Sigmoid colon (tissue), 7 donors: ENCODE measurements at places on chromosomes 11 and 22. TPM values are rescaled to one million over a fixed set of nuclear protein-coding genes. Genes with fewer than 3 reads are reported as not detected.

- DNase-seq, result no peak
Observed at GRCh38 chr22:19050117-19050516, 72.1 kb downstream of the DGCR2 start.

DNA sequence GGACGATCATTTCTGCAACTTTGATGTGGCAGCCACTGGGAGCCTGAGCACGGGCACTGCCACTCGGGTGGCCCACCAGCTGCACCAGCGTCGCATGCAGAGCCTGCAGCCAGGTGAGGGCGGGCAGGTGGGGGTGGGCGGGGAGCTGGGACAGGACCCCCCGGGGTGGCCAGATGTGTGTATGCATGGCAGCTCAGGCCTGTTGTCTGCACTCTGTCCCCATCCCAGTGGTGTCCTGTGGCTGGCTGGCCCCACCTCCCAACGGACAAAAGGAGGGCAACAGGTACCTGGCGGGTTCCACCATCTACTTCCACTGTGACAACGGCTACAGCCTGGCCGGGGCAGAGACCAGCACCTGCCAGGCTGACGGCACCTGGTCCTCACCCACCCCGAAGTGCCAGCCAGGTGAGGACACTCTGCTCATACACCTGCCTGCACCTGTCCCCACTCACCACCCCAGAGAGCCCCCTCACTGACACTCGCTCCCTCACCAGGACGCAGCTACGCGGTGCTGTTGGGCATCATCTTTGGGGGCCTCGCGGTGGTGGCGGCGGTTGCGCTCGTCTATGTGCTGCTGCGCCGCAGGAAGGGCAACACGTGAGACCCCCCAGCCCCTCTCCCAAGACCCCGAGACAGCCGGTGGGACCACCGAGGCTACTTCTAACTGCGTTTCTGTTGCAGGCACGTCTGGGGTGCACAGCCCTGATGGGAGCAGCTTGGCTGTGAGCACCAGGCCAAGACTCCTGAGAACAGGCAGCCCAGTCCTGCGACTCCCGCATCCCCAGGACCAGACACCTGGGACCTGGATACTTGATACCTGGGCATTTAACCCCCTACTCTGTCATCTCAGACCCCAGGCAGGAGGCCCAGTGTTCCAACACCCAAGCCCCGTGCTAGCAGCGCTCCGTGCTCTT, 6.7 kb downstream of the SUSD2 start:
- DNase-seq, result peak; percentile 59

GRCh38 chr22:47548953-47549740, 786.7 kb downstream of the TBC1D22A start:
- DNase-seq, result no peak

GRCh38 chr11:100612766-100613165, 74.3 kb upstream of the ARHGAP42 start:
- DNase-seq, result no peak

- DNase-seq, result no peak
Observed at GRCh38 chr11:119178166-119178680, 7.1 kb upstream of the NHERF4 start.

DNA sequence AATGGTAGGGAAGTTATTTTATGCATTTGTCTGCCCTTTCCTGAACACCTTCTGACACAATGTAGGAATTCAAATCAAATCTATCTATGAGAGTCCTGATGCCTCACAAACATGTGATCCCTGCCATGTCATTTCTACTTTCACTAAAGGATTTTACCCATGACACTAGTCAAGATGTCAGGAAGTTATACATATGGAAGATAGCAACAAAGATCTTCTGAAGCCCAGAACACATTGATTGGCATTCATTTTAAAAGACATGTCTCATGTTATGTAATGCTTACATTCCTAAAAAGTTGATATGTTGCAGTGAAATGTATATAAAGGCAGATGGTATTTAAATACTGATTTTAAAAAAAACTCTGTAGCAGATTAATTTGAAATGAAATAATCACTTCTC, 61.5 kb downstream of the FAM76B start:
- no peak for DNase-seq

- DNase-seq, result no peak
Observed at GRCh38 chr22:41009222-41009948, 58.2 kb downstream of the RBX1 start.

DNA sequence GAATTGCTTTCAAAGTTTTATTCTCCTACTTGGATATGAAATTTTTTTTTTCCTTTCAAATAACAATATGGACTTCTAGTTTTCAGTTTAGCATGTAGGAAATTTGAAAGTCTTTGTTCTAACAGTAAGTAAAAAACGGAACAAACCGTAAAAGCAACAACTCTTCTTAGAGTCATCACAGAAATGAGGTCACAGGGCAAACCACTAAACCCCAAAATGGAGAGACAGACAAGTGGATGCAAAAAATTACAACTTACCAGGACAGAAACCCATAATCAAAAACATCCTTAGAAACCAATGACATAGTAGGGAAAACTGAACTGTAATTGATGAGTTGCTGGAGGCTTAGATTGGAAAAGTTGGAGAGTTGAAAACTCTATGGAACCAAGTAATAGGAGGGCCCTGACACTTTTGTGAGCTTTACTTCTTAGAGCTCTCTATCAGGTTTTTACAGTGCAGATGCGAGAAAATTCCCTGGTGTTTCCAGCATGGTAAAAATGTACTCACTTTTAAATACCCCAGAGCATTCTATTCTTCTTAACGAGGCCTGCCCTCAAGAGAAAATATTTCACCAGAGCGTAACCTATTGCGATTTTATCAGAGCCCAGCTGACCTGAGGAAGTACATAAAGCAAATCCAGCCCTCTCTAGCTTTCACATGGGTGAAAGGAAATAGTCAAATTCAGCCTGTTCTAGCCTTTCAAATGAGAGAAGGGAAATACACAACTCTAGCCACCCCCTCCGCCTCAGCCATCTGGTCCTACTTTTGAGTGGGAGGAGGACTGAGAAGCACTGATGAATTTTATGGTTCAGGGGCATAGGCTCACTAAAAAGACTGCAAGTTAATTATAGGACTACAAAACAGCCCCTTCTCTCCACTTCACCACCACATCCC, 39.1 kb downstream of the CASP12 start:
- no peak for DNase-seq

GRCh38 chr11:69823641-69824265, 4.5 kb upstream of the FGF3 start:
- DNase-seq, result no peak

DNA sequence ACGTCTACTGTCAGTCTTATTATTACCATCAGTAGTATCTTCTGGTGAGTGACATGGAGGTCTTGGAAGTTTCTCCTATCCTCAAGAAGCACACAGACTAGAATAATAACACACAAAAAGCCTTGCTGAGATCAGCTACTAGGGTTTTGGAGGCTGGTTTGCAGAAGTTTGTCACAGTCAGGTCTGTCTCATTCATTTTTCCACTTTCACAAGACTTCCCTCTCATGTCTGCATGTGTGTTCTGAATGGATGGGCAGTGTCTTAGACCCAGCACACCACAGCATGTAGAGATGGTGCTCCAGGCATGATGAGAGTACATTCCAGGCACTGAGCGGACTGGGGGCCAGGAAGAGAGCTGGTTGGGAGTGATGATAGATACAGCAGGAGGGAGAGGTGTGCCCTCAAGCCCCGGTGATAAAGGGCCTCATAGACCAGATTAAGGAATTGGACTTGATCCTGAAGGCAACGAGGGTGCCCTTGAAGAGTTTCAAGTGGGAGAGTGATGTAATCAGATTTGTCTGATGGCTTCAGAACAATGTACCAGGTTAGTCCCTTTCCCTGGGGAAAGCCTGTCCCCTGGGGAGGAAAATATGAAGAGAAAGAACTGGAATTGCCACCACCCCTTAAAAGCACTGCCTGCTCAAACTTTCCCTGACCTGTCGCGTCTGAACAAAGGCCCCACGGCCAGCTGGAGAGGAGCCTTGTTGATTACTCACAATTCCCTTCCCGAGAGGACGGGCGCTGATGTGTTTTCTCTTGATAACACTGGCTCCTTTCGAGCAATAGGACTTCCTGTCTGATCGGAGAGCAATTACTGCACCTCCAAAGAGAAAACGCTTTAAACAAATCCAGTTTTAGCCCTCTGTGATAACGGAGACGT, 45.1 kb upstream of the LMO2 start:
- peak; percentile 83 for DNase-seq

DNA sequence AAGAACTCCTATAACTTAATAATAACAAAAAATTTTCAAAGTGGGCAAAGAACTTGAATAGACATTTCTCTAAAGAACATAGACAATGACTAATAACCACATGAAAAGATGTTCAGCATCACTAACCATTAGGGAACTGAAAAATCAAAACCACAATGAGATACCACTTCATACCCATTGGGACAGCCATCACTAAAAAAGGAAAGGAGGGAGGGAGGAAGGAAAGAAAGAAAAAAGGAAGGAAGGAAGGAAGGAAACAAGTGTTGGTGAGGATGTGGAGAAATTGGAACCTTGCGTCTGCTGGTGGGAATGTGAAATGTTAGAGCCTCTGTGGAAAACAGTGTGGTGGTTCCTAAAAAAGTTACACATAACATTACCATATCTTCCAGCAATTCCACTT, 55.8 kb downstream of the MS4A13 start:
- no peak for DNase-seq

DNA sequence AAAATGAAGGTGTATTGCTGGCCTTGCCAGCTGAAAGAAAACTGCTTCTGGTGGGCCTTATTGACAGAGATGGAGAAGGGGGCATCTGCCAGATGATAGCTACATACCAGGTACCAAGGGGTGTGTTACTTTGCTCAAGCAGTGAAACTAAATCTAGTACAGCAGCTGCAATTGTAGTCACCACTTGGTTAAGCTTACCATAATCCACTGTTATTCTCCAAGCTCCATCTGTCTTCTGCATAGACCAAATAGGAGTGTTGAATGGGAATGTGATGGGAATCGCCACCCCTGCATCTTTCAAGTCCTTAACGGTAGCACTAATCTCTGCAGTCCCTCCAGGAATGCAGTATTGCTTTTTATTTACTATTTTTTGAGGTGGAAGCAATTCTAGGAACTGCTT, 45.8 kb upstream of the LIN7C start:
- DNase-seq, result no peak

- no peak for DNase-seq
Observed at GRCh38 chr11:103920449-103920848, 116.0 kb upstream of the DDI1 start.

- DNase-seq, result no peak
Observed at GRCh38 chr11:98194611-98195010, 826.1 kb upstream of the CNTN5 start.

DNA sequence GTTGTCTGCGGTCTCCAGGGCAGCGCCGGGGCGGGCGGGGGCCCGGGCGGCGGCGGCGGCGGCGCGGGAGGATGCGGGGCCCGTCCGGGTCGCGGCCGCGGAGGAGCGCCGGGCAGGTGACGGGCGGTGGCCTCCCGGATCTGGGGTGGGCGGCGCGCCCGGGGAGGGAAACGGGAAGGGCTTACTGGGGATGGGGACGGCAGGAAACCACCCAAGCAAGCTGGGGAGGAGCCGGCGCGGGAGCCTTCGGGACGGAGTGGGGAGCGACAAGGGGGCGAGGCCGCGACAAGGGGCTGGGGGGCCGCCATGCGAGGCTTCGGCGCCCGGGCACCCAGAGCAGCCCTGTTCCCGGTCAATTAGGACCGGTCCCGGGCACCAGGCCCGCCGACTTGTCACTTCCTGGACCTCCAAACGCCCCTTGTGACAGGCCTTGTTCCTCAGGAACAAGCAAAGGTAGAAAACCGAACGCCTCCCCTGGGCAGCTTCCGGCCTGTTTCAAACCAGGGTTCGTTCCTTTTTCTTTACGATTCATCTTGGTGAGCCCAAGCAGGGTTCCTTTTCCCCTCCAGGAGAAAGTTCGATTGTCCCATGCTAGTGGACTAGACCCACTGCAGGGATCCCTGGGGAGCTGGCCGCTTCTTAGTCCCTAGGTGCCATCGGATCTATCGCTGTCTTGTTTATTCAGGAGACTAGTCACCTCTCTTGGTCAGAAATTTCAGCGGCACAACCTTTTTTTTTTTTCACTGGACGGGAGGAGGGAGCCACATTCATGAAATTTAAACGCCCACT, 492 bp downstream of the JHY start:
- DNase-seq, result peak; percentile 68

DNA sequence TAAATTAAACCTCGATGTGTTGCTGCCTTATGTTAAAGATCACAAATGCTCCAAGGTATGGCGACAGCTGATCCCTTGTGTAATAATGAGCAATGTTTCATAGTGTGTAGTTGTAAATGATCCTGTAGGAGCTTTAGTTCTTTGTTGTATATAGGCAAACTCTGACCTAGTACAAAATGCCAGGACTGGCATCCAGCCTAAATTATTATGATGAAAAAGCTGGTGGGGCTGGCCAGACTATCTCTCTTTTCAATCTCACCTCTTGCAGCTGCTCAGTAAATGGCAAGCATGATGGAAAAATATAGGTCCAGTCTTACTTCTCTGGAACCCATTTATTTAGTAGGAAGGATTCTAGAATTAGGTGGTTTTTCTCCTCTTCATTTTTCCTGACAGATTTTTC, 345.1 kb upstream of the C11orf87 start:
- DNase-seq, result no peak

GRCh38 chr11:64500176-64501013, 90.6 kb upstream of the SLC22A12 start:
- no peak for DNase-seq

- DNase-seq, result no peak
Observed at GRCh38 chr11:43758927-43759326, 78.4 kb downstream of the HSD17B12 start.

GRCh38 chr11:75878933-75879332, 63.9 kb downstream of the UVRAG start:
- DNase-seq, result no peak

- no peak for DNase-seq
Observed at GRCh38 chr11:122733318-122733717, 77.8 kb downstream of the UBASH3B start.

GRCh38 chr11:100232006-100232405, 455.1 kb upstream of the ARHGAP42 start:
- no peak for DNase-seq

DNA sequence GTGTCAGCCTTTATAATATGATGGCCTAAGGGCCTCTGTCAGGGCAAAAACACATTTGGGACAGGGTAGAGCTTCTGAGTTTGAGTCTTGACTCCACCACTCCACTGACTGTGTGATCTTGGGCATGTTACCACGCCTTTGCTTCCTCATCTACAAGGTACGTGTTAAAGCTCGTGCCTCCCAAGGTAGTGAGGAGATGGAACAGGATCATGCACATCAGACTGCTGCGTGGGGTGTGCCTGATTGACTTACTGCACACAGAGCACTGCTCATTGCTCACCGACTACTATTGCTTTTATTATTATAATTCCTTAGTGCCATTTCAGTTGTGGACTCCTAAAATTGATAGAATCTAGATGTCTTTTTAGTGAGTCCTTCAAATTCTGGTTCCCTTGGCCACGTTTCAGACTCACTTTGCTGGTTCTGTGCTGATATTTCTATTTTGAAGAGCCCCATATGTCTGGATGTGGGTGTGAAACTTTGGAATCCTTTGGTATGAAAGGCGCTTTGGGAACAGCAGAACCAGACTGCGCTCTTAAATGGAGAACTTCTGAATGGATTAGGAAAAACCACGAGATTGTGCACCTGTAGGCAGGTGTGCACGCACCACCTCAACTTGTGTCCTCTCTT, 44.1 kb upstream of the RAB1B start:
- DNase-seq, result no peak

- DNase-seq, result no peak
Observed at GRCh38 chr22:30578481-30578880, 4.0 kb upstream of the GAL3ST1 start.

- no peak for DNase-seq
Observed at GRCh38 chr11:106424111-106424510, 346.6 kb downstream of the AASDHPPT start.

F2 gene
- not detected for total RNA-seq

DAGLA gene
- 1.8 TPM for total RNA-seq

PYGM gene
- total RNA-seq, result 42.1 TPM

GDPD5 gene
- 4.3 TPM for total RNA-seq
